ENCODE measurements at places on chromosomes 5 and 9. TPM values are rescaled to one million over a fixed set of nuclear protein-coding genes. Genes with fewer than 3 reads are reported as not detected.

- H3K27ac ChIP-seq, result no peak overlapping the region
- H3K4me1 ChIP-seq, result peaks cover 10% of the 10 kb centered on the region
- no peak overlapping the region for H3K4me3 ChIP-seq
- no peak for DNase-seq
- no peaks in the 10 kb centered on the region for H3K27me3 ChIP-seq
- H3K36me3 ChIP-seq, result peaks cover 2% of the 10 kb centered on the region
These were observed 35.0 kb upstream of the NCS1 start for GRCh38 chr9:130137081-130137640.

DNA sequence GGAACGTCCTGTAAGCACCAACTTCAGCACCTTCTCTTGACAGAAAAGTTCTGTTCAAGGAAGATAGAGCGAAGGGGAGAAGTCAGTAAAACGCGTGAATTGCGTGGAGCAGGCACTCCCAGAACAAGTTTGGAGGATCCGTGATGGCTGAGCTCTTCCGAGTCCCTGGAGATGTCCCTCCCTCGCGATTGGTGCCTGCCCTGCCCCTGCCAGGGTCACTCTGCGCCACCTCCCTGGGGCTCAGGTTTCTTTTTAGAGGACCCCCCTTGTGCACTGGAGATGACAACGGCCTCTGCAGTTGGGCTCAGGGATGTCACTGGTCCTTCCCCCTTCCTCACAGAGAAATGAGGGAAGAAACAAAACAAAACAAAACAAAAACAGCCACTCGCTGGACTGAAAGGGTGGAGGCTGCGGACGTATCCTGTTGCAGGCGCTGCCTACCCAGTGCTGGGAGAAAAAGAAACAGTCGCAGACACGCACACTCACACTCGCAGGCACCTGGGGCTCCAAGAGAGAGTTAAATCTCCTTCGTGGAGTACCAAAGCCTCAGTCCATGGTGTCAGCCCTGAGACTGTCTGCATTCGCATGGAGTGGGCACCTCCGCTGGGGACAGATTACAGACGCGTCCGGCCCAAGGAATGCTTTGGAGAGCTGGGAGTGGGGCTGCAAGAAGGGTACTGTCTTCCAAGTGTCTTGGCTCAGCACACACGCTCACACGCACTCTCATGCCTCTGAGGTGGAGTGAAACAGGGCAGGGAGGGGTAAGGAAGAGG, 512.7 kb downstream of the SLCO4C1 start:
- no peak for DNase-seq
- H3K4me1 ChIP-seq, result no peaks in the 10 kb centered on the region
- H3K36me3 ChIP-seq, result no peaks in the 10 kb centered on the region

GRCh38 chr5:124599028-124599973, 147.1 kb downstream of the ZNF608 start:
- no peaks in the 10 kb centered on the region for H3K27me3 ChIP-seq
- H3K4me3 ChIP-seq, result no peak overlapping the region
- no peak overlapping the region for H3K27ac ChIP-seq
- DNase-seq, result no peak

DNA sequence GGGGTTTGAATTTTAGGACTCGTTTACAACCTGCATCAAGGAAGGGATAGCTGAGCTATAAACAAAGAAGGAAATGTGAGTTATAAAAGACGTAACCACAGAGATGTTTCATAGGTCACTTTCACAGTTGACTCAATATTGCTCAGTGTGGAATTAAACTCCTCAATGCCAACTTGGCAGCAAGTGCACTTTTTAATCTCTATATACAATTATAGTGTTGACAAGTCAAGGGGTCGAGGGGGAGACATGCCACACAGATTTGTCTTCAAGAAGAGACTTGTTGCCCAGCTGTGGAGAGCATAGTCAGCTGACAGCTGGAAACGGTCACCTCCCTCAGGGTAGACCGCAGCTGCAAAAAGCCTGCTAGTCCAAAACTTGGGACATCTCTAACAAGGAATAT, 163.4 kb upstream of the DMAC1 start:
- H3K27ac ChIP-seq, result no peak overlapping the region
- H3K4me3 ChIP-seq, result no peak overlapping the region
- DNase-seq, result no peak
- no peaks in the 10 kb centered on the region for H3K36me3 ChIP-seq

DNA sequence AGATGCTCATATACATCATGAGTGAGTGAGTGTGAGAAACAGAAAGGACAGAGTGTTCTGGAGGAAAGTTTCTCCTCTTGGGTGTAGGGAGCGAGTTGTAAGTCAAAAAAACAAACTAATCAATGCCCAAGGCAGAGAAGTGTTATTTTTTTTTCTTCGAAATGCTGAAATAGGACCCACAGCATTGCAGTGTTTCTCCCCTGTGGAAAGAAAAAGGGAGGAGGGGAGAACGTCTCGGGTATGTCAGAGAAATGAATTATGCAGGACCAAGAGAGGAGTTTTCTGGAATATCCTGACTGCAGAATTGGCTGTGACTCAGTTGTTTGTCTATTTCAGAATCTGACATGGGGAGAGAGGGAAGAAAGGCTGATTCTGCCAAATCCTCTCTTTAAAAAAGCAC, 337.9 kb upstream of the RFX3 start:
- no peak for DNase-seq
- H3K27me3 ChIP-seq, result peaks cover 29% of the 10 kb centered on the region
- no peaks in the 10 kb centered on the region for H3K4me1 ChIP-seq
- H3K4me3 ChIP-seq, result no peak overlapping the region
- no peak overlapping the region for H3K27ac ChIP-seq

The DRD1 gene
- not detected for total RNA-seq

The C9 gene
- total RNA-seq, result not detected
